ENCODE measurements at places on chromosomes 7 and 10.

DNA sequence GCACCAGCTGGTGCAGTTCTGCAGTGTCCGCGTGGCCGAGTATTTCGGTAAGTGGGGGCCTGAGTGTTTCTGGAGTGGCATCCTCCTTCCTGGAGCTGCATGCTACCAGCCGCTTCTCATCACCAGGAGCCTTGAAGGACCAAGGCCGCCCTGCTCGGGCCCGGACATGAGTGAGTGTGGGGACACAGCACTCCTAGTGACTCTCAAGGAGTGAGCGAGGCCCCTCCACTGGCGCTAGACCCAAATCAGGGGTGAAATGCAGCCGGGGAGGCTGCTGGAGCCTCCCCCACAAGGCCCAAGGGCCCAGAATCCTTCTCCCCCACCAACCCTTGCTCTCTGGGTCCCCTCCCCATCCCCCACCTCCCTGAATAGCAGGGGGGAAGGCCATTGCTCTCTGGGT is 48.0 kb downstream of the CAMK2B start:
- DNase-seq = no peak

- no peak for DNase-seq
Measured at GRCh38 chr10:27138277-27138676, 15.9 kb downstream of the YME1L1 start.

DNA sequence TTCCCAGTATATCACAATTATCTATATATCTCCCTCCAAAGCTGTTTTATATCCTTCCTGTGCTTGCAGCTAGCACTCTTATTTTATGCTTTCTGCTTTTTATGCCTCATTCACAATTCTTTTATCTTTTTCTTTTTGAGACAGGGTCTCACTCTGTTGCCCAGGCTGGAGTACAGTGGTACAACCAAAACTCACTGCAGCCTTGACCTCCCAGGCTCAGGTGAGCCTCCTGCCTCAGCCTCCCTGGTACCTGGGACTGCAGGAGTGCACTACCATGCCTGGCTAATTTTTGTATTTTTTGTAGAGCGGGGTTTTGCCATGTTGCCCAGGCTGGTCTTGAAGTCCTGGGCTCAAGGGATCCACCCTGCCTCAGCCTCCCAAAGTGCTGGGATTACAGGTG is 5.7 kb downstream of the C7orf25 start:
- DNase-seq = no peak

GRCh38 chr7:17497549-17498167 is 199.2 kb downstream of the AHR start:
- no peak for DNase-seq

DNA sequence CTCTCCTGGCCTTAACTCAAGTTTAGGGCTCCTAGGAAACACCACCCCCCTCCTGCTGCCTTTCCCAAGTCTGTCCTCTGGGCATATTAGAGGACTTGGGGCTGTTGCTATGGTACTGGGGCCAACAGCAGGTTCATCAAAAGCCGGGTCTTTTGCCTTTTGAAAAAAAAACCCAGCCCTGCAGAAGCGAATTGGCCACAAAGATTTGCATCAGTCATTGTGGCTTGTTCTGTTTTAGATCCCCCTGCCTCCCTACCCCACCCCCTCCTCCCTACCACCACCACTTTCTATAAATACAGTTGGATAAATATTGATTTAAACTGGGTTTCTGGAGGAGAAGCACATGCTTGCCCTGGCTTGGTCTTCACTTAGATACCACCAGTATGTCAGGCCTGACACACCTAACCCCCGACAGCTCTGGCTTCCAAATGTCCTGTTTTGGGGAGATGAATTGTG is 7.0 kb downstream of the MXI1 start:
- DNase-seq = no peak

DNA sequence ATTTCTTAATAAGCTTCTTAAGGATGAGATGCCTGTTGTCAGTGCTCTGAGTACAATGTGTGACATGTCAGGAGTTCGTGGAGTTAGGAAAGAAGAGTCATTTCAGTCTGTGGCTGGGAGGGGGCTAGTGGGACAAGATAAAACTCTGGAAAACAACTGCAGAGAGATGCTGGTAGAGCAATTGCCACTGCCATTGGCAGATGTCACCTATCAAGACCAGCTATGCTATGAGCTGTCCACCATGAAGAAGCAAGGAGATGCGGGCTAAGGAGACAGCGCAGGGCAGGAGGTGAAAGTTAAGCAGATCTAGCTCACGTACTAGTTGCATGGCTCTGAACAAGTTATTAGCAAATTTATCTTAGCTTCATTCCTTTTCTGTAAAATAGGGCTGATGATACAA is 756.7 kb downstream of the KCNMA1 start:
- DNase-seq = no peak

DNA sequence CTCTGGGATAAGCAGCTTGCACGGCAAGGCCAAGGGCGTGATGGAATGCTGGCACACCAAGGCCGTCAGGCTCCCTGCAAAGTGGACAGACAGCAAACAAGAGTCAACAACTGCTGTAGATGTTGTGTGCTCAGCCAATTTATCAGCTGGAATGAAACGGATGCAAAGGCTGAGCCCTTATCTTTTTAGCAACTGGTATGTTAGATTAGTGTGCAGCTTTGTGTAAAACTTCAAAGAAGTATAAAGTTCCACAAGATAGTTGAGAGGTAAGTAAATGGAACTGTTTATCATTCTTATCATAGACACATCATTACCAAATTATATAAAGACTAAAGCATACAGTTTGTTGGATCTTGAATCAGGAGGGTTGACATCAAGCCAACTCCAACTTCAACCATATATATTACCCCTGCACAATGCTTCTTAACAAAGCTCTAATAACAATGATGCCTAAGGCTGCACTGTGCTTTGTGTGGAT is 289.0 kb downstream of the TNS3 start:
- DNase-seq = no peak

- no peak for DNase-seq
Measured at GRCh38 chr10:91088300-91089140, 131.9 kb upstream of the PCGF5 start.

Measured in activated T-cell treated with anti-CD3 and anti-CD28 coated beads, Interleukin-2, amount 50 U/mL, for 72 hours (primary cell).